Left lung (tissue), 14 donors: ENCODE measurements at places on chromosomes 7 and 10. TPM values are rescaled to one million over a fixed set of nuclear protein-coding genes. Genes with fewer than 3 reads are reported as not detected.

DNA sequence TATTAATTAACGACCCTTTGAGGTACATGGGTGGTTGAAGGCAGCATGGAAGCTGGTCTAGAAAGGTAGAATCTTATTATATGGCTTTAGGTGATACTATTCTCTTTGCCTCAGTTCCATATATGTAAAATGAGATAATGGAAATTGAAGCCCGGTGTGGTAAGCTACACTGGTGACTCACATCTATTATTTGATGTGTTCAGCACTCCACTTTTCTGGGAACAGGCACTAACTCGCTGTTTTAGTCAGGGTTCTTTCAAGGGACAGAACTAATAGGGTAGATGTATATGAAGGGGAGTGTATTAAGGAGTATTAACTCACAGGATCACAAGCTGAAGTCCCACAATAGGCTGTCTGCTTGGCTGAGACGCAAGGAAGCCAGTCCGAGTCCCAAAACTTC, 4.4 kb upstream of the TRUB1 start:
- no peak for DNase-seq

Gene CALY
- not detected for total RNA-seq

Gene CH25H
- total RNA-seq: 14.7 TPM

- DNase-seq: no peak
Observed at GRCh38 chr7:16649196-16649595, 3.2 kb downstream of the BZW2 start.

Gene ABI1
- total RNA-seq: 46.8 TPM

Gene ZNF32
- total RNA-seq: 32.9 TPM

DNA sequence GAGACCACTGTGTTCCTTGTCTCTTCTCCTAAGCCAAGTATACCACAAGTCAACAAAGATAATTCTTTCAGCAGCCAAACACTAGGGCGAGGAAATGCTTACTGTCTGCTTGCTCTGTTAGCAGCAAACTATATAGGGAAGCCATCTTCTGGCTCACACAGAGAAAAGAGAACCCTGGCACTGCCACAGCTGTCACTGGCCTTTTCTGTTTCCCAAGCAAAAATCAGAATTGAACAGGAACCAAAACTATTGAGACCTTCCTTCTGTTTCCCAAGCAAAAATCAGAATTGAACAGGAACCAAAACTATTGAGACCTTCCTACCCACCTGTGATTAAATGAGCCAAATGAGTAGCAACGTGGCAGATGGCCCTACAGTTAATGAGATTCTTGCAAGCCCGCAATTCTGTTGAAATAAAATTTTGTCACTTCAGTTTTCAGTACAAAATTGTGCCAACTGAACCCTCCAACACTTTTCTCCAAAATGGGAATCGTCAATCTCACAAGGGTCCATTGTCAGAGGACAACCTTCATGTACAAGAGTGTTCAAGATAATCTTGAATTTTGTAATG, 54.5 kb downstream of the LRRTM3 start:
- DNase-seq: no peak

DNA sequence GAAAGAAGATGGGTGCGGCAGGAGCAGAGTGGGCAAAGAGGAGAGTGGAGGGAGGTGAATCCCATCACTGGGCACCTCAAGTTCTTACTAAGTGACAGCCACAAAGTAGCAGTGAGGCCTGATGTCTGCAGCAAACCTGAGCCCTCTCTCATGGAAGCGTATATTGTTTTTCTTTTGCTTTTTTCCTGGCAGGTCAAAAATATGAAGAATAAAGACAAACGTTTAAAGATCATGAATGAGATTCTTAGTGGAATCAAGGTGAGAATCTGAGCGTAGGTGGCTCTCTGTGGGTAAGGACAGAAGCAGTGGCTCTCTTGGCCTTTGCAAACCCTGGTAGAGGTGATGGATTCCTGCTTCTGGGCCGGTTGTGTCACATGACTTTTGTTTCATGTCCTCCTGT, 22.8 kb downstream of the ABCC2 start:
- no peak for DNase-seq

- DNase-seq: no peak
Observed at GRCh38 chr10:124184208-124184830, 90.9 kb upstream of the CHST15 start.

DNA sequence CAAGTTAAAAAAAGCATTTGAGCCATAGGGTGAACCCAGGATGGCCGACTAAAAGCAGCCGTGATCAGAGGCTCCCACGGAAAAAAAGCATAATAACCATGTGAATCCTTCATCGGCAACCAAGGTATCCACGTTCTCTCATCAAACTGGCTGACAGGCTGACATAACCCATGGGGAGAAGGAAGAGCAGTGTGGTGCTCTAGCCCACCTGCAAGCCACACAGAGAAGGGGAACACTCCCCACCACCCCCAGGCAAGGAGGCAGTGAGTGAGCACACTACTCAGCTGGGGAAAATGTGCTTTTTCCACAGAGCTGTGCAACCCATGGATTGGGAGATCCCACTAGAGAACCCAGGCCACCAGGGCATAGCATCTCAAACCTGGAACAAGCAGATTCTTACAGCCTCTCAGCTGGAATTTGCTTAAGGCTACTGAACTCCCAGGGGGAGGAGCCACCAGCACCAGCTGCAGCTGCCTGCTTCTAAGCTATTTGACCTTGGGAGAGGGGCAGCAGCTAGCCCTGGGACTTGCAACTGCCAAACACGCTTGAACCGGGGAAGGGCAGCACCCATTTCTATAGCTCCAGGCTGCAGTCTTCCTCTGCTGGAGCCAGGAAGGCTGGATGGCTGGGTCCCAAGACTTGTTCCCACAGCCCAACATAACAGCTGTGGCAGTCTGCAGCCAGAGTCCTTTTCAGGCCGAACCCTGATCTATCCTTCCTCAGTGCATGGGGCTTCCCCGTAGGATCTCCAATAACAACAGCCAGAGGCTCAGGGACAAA, 178.2 kb upstream of the NRG3 start:
- DNase-seq: no peak

Gene ERV3-1
- total RNA-seq: 31.2 TPM

Gene UPK3B
- total RNA-seq: 15.9 TPM

DNA sequence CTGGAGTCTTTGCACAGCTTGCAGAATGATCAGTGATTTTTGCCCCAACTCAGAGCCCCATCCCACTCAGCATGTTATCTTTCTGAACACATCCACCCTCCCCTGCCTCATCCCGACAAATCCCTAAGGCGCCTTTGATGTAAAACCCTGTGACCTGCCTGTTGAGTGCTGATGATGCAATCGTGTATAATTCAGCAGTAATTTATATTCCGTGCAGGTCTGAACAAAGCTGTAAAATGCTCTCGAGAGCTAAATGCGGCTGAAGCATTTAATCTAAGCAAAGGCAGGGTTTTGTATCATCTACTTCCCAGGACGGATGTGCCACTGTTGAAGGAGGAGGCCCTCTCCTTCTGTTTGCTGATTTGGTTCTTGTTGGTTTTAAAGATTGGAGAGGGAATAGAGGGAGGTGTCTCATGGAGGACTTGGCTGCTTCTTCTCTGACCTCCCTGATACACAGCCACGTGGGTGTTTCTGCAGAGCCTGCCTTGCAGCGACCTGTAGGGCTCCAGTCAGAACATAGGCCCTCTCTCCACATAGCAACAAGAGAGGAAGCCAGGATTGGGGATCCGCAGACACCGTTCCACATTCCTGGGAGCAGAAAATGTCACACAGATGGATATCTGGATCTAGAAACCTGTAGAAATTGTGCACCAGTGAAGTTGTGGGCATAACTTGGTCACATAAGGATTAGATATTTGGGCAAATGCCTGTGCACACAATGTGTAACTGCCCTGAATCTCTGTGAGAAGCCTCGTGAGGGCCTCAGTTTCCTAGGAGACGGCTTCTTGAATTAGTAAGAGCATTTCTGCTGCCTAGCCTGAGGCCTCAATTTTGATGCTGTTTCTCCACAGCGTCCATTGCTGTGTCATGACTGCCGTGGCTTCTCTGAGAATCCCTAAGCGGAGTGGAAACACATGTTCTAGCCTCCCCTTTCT, 90.2 kb upstream of the AGK start:
- DNase-seq: no peak

DNA sequence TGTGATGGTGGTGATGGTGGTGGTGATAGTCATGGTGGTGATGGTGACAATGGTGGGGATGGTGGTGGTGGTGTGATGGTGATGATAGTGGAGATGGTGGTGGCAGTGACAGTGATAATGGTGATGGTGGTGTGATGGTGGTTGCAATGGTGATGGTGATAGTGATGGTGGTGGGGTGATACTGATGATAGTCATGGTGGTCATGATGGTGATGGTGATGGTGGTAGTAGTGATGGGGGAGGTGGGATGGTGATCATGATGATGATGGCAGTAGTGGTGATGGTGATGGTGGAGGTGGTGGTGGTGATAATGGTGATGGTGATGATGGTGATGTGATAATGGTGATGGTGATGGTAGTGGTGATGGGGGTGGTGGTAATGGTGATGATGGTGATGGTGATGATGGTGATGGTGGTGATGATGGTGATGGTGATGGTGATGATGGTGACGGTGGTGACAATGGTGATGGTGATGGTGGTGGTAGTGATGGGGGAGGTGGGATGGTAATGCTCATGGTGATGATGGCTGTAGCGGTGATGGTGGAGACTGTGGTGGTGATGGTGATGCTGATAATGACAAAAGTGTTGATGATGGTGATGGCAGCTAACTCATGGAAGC, 4.7 kb upstream of the PWWP2B start:
- DNase-seq: no peak

DNA sequence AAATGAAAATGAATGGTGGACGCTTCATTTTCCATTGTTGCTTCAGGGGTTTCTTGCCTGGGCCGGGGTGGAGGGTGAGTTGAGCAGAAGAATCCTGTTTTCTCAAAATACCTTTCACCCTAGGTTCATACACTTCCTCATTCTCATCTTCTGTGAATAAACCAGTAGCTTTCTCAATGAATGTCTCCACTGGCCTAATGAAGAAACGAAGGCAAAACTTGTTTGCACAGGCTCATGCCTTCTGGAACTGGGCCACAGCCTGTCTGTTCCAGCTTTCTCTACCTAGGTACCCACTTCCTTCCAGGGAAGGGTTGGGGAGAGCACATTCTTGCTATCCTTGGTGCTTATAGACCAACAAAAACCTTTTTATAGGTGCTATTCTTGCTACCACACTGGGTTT, 21.3 kb downstream of the STMP1 start:
- DNase-seq: no peak

GRCh38 chr10:23314835-23315239, 29.8 kb downstream of the C10orf67 start:
- peak; percentile 60 for DNase-seq

- no peak for DNase-seq
Observed at GRCh38 chr10:110076559-110077318, 69.0 kb downstream of the ADD3 start.

Gene SAMD9L
- total RNA-seq: 42.4 TPM

DNA sequence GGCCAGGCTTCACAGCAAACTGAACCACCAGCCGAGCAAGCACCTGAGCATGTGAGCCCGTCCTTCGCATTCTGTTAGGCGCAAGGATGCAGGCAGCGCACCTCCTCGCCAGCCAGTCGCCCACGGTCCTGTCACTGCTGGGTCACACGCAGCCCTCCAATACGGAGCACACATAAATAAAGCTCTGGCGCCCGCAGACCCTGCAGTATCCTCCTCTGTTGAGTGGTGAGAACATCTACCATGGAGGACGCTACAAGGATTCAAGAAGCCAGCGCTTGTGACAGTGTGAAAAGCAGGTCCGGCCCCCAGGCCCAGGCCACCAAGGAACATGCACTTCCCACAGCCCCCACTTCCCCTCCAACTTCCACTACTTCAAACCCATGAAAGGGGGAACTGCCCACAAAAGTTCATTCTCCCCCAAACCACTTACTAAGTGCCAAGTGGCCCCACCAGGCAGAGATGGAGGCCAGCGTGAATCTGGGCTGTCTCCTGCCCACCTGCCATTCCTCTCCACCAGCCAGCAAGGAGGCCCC, 34.8 kb downstream of the VOPP1 start:
- DNase-seq: no peak

Gene RNF133
- total RNA-seq: 1.2 TPM

Gene PDZD7
- 0.58 TPM for total RNA-seq

DNA sequence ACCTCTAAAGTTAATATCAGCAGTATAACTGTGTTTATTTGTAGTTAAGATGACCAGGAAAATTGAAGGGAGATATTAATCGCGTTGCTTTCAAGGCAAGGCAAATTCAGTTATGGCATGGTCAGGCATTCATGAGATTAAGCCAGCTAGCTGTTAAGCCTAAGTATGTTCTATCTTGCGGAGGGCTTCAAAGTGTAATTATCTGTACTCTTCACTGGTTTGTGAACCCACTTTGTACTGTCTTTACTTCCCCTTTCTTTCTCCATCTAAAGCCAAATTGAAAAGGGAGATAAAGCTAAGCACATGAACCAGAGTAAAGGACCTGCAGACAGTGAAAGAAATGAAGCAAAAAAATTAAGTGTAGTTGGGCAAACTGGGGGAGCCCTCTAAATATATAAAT, 483.1 kb upstream of the NRP1 start:
- DNase-seq: no peak
